Right renal pelvis (tissue), 4 donors: ENCODE measurements at places on chromosomes 6 and 20. TPM values are rescaled to one million over a fixed set of nuclear protein-coding genes. Genes with fewer than 3 reads are reported as not detected.
A peak's percentile ranks its signal among the peaks of the same experiment; 100 is the strongest.

DNA sequence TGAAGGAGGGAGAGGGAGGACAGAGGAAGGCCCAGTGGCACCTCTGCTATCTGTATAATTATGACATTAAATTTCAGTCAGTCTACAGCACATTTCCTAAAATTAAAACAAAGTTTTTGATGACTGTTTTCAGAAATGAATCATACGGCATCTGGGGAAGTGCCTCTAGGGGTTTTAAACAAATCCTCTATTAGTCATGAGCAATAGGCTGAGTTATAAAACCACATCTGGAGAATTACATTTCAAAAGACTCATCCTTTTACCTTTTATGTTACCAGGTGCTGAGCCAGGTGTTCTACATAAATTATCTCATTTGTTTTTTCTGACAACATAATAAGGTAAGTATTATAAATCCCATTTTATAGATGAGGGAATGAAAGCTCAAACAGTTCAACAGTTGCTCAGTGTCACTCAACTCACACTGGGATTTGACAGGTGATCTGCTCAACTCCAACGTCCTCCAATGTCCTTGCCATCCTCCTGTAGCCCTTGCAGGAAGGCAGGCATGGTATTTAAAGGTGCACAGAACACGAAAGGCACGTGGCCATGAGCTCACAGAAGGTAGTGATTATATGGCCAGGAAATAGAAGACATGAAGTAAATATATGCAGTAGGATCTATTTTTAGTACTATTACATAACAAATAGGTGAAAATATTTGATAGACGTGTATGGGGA, 184.2 kb upstream of the MAN1A1 start:
- no peak for DNase-seq

GRCh38 chr6:164013480-164014208, 599.1 kb downstream of the QKI start:
- no peak for DNase-seq

- no peak for DNase-seq
These were observed 106.6 kb upstream of the SNX9 start for GRCh38 chr6:157716251-157716995.

DNA sequence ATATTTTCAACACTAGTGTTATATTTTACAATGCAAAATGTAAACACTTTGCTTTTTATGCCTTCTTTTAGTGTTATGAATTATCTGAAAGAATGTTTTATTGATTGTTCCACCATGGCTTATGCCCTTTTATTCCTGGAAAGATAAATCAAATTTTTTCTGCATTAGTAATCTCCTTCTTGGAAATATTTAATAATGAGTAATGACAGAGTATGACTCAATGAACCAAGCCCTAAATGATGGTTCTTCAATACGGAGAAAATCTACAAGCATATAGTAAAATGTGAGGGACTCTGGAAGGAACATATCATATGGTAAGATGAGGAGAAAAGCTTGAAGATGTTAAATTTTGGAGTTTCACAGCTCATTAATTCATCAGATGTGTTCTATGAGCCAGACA, 929.6 kb downstream of the C6orf118 start:
- DNase-seq, result no peak

TSBP1 gene
- 0.05 TPM for polyA plus RNA-seq

DNA sequence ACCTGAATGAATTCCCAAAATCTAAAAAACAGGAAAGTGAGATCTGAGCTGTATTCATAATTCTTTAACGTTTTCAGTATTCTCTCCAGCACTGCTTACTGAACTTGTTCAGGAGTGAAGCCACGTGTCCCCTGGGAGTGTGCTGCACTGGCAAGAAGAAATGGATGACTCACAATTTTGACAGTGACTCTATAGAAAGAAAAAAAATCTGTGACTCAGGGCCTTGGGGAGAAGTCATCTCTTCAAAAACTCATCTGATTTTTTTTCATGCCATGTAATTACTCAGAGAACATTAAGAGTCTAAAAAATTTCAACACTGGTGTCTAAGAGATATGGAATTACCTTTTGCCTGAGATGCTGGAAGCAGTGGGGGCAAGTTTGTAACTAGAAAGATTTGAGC, 39.7 kb downstream of the ANKEF1 start:
- no peak for DNase-seq

RIPK1 gene
- polyA plus RNA-seq, result 23.5 TPM

GRCh38 chr6:73885393-73885792, 189.4 kb downstream of the CD109 start:
- DNase-seq, result no peak

GRCh38 chr20:47479093-47479492, 22.6 kb upstream of the NCOA3 start:
- no peak for DNase-seq

GRCh38 chr6:81148751-81149150, 603.7 kb downstream of the TENT5A start:
- no peak for DNase-seq

DNA sequence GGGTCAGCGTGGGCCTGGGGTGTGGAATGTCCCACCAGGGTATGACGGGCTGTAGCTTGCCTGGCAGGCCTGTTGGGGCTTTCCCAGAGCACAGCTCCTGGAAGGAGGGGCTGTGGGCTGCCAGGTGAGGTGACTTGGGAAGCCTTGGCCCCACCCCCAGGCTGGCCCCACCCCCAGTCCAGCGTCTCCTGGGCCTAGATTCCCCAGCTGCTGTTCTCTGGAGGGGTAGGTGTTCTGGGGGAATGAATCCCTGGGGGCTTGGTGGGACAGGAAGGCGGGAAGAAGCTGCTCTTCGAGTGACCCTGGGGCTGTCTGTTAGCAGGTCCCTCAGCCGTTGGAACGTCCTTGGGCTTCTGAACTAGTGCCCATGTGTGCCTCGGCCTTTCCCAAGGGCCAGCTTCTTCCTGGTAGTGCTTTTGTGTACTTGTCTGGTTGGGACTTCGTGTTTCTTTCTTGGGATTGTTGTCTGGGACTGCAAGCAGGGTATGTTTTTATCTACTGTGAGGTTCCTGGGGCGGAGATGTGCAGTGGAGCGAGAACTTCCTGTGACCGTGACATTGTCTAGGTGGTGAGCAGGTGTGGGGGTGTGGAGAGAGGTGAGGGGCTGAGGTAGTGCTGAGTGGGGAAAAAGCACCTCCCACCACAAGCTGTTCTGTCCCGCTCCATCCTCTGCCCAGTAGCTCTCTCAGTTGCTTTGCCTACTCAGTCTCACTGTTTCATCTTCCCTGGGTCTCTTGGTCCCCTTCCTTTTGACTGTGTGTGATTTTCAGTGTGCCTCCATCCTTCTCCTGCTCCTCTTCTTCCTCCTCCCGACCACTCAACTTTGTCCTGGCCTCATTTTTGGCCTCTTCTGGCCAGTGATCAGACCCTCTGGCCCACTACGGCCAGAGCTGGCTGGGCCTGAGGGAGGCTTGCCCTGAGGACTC, 1.3 kb upstream of the DDR1 start:
- no peak for DNase-seq

GRCh38 chr6:20581070-20581469, 46.8 kb downstream of the CDKAL1 start:
- DNase-seq, result no peak

ZBTB22 gene
- 26.2 TPM for polyA plus RNA-seq

DNA sequence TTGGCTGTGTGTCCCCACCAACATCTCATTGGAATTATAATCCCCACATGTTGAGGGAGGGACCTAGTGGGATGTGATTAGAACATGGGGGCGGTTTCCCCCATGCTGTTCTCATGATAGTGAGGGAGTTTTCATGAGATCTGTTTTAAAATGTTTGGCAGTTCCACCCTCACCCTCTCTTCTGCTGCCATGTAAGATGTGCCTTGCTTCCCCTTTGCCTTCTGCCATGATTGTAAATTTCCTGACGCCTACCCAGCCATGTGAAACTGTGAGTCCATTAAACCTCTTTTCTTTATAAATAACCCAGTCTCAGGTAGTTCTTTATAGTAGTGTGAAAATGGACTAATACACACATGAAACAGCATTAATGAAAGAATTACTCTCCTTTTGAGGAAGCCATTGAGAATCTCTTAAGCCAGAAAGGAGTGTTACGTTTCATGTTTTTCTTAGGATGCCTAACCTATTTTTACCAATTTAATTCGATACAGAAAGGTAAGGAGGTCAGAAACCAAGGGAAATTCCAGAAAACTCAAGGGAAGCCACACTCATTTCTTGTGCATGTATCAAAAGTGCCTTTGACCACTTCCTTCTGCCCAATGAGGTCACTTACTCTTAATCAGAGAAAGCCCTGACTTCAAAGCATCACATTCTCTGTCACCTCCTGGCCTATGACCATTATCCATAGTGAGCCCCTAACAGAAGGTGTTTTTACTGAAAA, 24.7 kb upstream of the HINT3 start:
- no peak for DNase-seq

DNA sequence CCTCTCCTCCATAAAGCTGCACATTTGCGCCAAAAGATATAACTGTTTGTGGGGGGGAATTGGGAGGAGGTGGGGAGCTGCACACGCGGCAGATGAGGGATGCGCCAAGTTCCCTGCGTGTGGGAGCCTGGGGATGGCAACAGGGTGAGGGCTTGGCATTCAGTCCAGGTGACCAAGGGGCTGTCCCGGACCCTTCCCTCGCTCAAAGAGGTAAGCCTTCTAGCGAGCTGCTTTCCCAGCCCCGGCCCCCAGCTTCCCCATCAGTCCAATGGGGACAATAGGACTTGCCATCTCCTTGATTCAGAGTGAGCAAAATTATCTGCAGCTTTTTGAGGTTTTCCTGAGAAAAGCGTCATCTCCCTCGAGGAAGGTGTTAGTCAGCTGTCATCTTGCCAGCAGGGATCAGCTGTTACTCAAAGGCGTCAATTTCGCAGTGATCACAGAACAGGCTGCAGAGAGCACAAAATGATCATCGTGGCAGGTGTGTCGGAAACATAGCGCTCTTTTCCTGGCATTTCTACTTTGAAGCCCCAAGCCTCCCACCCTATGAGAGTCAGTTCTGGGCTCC, 21.3 kb downstream of the ZNF831 start:
- no peak for DNase-seq

DNA sequence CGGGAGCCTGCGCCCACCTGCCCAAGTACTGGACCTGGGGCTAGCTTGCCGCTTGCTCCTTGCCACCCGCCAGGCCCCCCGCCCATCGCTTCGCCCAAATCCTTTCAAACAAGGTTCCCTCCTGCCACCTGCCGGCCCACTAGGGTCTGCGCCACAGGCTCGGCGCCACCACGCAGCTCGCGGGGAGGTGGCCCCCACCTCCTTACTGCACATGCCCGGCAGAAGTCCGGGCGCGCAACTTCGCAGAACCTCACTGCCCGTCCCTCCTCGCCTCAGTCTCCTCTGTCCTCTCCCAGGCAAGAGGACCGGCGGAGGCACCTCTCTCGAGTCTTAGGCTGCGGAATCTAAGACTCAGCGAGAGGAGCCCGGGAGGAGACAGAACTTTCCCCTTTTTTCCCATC, 11.2 kb downstream of the GNAS-AS1 start:
- DNase-seq, result peak; percentile 34

GRCh38 chr6:28771401-28772267, 152.2 kb downstream of the TRIM27 start:
- DNase-seq, result no peak

GRCh38 chr6:53986165-53986720, 125.0 kb upstream of the MLIP start:
- peak; percentile 38 for DNase-seq

DNA sequence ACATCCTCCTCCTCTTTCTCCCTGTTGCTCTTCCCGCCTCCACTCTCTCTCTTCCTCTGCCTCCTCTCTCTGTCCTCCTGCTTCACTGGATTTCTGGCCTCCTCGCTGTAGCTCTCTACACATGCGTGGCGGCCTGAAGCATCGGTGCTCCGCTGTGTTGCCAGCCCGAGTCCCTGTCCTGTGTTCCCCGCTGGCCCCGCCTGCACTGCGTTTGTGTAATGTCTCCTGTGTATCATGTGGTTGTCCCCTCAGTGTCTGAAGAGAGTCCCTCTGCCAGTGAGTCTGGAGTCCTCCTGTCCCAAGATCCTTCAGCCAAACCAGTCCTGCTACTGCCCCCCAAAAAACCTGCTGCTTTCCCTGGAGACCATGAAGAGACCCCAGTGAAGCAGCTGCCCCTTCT, 143.8 kb downstream of the TBC1D7 start:
- DNase-seq, result no peak

SYTL3 gene
- polyA plus RNA-seq, result 4.6 TPM

DNA sequence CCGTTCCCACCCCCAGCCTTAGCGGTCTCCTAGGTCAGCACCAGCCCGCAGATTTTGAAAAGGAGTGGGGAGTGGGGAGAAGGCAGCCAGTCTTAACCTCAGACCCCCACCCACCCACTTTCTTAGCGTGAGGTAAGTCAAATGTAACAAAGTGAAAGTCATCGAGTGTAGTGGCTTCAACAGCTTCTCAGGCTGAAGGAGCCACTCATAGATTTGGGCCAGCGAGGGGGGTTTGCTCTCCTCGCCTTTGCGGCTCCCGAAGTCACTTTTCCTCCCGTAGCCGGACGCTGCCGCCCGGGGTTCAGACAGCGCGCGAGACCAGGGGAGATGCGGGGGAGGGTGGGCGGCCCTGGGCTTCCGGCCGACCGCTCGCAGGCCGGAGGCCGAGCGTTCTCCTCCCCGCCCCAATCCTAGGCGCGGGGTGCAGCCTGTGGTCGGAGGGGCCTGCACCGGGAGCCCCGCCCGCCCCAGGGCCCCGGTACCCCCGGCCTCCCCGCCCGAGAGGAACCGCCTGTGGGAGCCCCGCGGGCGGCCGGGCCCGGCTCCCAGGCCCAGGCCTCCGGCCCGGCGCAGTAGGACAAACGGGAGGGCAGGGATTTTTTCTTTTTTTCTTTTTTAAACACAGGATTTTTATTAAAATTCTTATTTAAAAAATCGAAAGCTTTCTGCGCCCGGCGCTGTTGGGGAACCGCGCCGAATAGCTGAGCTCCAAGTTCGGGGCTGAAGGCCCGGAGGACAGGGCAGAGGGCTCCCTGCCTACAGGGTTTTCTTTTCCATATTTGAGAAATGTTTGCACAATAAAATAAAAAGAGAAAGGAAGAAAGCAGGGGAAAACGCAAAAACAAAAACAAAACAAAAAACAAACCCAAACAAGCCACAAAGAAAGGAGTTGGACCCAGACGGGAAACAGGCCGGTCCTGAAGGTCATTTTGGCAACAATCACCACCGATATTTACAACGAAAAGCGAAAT, 3.2 kb downstream of the NKX2-2 start:
- DNase-seq, result no peak

DNA sequence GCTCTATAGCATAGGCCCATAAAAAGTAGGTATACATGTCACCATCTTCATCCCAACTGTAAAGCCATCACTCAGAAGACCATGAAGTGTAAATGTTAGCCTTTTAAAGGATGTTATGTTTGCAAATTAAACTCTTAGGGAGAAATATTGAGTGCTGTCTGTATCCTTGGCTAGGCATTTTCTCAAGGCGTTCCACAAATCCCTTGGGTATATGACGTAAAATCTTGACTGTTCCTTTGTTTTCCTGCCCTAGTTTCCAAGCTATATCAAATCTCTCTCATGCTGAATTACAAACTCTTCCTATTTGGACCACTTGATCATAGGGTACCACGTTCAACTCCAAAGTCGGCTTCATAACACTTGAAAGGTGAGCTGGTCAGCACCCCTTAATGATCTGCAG, 486.2 kb downstream of the HDGFL1 start:
- DNase-seq, result no peak

SPATS1 gene
- not detected for polyA plus RNA-seq

NKAIN4 gene
- polyA plus RNA-seq, result 26.0 TPM

- no peak for DNase-seq
These were observed 84.2 kb downstream of the MYB start for GRCh38 chr6:135265278-135265677.

TSHZ2 gene
- polyA plus RNA-seq, result 13.0 TPM

- DNase-seq, result no peak
These were observed 87.9 kb downstream of the THBS2 start for GRCh38 chr6:169165561-169166300.

CPXM1 gene
- polyA plus RNA-seq, result 339 TPM

IYD gene
- 2.7 TPM for polyA plus RNA-seq

- DNase-seq, result no peak
These were observed 89.7 kb upstream of the GCM1 start for GRCh38 chr6:53238311-53238710.

MAS1 gene
- 0.03 TPM for polyA plus RNA-seq

GRCh38 chr6:57190140-57190539, 18.0 kb downstream of the BAG2 start:
- DNase-seq, result no peak
